ENCODE measurements at places on chromosomes 11 and 22.
A peak's percentile ranks its signal among the peaks of the same experiment; 100 is the strongest.

DNA sequence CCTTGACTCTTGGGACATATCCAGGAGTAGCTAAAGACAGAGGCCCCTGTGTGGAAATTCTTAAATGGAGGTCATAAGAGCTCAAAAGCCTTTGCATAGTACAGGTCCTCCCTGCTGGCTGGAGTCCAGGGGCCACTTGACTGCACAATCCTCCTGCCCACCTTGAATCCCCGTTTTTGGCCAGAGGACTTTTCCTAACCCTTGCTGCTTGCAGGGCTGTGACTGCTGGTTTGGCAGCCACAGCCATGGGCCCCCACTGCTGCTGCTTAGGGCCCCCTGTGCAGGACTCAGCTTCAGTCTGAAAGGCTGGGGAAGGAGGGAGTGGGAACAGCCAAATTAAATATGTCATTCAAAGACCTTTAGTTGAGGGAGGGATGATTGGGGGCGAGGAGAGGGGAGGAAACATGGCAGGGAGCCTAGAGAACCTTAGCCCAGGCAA is 33.4 kb downstream of the ARHGAP1 start:
- no peak for DNase-seq

DNA sequence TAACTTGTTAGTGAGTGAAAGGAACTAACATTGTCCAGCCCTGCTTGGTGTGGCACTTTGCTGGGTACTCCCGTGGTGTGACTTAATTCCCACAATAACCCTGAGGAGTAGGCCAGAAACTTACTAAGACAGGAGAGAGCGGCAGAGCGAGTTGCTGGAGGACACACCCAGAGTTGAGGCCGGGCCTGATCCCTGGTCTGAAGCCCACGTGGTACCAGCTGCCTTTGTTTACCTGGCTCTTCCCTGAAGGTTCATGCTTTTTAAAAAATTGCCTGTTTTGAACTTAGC is 594 bp downstream of the MPST start:
- no peak for DNase-seq

GRCh38 chr11:41522391-41522790 is 62.9 kb upstream of the LRRC4C start:
- DNase-seq: no peak

DNA sequence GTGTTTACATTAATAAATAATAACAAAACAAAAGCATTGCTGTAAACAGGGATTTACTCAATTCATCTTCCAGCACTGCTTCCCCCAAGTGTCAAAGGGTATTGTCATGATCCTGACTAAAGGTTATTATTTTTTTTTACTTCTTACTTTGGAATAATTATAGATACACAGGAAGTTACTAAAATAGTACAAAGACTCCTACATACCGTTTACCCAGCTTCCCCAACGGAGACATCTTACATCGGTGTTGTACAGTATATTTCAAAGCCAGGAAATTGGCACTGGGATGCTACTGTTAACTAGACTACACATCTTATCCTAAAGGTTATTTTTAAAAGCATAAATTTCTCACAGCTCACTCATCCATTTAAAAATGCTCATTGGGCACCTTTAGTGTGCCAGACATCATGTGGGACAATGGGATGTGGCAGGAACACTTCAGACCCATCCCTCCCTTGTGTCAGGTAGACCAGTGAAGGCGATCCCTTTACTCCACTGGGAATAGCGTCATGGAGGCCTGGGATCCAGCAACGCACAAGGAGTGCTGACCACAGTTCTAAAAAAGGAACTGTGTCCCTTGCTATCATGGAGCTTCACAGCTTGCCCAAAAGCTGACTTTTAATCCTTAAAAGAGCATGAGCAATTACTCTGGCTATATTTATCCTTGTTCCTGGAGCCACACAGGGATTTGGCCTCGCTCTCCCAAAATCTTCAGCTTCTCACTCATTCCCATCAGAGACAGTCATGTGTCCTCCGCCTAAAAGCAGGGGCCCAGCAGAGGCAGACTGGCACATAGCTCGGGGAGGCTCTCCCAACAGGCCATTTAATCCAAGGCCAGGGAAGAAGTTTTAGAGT is 3.1 kb upstream of the IRAG1 start:
- DNase-seq: no peak

- DNase-seq: no peak
These were observed 29.4 kb downstream of the SYT9 start for GRCh38 chr11:7281079-7281478.

DNA sequence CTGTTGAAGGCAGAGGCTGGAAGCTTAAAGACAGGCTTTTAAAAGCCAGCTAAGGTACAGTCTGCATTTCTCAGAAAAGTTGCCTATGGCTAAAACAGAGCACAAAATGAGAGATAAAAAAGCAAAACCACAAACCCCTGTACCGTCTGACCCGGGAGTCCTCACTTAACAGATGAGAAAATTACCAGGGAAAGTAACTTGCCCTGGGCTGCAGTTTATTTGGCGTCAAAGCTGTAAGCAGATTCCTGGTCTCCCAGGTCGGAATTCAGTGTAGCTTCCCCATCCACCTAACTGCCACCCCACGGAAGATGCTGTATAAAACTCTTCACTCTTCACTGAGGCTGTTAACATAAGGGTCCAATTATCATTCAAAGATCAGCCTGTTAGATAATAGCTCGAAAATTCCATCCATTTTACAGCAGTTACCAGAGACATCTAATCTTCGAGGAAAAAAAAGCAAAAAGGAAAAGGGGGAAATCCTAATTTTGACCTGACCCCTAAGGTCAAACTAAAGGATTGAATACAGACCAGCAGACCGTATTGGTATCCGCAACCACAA is 1.5 kb downstream of the TCF20 start:
- peak; percentile 27 for DNase-seq

- DNase-seq: no peak
These were observed 32.6 kb downstream of the KIAA0930 start for GRCh38 chr22:45207981-45208664.

- no peak for DNase-seq
These were observed 306.8 kb downstream of the CADM1 start for GRCh38 chr11:115197433-115197832.

DNA sequence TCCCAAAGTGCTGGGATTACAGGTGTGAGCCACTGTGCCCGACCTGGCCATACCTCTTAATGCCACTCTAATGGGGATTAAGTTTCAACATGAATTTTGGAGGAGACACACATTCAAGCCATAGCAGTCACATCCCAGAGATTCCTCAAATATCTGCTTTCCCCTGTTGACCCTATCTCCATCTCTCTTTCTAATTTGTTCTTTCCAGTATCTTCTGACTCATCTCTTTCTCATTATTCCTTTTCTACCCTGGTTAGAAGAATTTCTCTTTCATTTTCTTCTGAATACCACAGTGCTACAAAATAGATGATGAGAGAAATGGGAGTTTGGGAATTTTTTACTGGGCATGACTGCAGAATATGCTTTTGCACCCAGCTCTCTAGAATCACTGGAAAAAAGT is 5.1 kb downstream of the OR10V1 start:
- no peak for DNase-seq

DNA sequence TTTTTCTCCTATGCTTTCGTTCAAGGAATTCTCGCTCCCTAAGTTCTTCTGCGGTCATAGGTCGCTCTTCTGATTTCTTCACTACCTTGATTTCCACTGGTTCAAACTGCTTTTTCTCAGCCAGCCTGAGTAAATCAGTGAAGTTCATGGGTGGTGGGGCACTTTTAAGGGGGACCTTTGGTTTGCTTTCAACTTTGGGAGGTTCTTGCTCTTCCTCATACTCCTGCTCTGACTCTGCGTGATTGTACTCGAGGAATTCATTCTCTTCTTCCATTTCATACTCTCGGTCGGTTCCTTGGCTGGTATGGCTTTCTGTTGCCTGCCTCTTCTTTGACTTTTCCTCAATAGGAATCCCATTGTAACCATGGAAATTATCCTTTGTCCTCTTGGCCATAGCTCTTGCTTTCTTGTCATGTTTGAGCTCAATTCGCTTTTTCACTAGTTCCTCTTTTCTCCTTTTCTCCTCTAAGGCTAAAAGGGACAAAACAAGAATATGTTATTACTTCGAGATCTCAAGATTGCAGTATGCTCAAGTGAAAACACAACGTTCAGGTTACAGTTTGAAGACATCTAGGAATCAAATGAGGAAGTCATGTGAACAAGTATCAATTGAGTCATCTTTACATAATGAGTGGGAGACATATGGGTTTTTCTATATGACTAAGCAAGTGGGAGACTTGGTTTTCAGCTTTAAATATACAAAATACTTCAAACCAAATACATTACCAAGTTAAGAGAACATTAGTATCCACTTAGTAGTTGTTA is 16.2 kb downstream of the MISFA start:
- no peak for DNase-seq

- no peak for DNase-seq
These were observed 193.9 kb downstream of the KIF18A start for GRCh38 chr11:27914080-27914479.

- DNase-seq: no peak
These were observed 17.8 kb upstream of the RCN1 start for GRCh38 chr11:32072872-32073643.

DNA sequence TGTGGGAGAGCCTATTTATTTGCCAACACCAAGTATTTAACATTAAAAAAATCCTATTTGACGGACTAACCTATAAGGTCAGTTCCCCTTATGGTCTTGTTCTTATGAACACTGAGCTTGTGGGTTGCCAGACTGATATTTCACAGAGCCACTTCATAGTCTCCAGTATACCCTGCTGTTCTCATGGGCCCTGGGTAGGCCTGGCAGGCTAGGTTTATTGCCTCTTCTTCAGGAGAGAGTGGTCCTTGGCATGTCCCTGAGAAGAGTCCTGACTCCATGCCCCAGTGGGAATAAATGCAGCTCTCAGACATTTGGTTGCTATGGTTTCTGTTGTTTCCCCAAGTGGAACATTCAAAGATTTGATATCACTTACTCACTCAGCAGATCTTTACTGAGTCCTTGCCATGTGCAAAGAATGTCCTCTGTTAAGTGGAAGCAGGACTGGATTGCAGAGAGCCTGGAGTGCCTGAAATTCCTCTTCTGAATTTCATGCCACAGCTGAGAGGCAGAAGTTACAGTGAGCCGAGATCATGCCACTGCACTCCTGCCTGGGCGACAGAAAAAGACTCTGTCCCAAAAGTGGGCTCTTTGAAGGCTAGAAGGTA is 15.7 kb downstream of the SLC5A1 start:
- no peak for DNase-seq

DNA sequence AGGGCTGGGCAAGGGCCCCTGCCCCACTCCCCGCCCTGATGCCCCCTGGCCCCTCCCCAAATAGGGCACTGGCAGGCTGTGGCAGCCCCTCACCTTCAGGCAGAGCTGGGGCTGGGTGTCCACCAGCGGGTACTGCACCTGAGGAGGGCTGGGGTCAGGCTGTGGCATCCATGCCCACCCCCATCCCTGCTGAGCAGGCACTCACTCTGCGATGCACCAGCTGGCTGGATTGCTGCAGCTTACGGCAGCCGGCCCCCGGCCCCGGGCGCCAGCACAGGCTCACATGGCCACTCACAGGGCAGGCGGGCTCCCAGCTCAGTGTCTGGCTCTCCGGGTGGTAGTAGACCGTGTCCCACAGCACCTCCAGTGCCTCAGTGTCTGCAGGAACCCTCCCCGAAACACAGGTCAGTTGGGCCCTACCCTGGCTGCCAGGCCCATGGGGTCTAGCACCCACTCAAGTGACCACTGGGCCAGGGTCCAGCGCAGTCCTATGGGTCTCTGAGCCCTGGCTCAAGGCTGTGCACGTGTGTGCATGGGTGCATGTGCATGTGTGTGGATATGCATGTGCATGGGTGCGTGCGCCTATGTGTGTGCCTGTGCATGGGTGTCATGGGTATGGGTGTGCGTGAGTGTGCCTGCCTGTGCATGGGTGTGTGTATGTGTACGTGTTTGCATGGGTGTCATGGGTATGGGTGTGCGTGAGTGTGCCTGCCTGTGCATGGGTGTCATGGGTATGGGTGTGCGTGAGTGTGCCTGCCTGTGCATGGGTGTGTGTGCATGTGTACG is 14.4 kb downstream of the IL17REL start:
- DNase-seq: no peak

DNA sequence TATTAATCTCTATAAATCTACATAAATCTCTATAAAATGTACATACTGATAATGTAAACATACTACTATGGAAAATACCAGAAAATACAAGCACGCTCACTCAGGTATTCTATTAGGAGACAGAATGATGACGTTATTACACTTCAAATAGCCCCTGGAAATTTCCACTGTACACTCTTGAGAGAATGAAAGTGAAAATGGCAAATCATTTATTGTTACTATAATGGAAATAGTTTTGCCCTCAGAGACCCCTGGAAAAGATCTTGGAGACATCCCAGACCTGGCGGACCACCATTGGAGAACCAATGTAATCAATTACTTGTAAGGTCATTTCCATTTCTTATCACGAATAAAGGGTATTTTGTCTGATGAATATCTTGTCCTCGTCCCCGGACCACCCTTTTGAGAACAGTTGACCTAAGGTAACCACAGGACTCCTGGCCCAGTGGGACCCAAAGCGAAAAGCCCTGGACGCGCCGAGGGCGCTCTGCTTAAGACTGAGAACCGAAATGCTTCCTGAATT is 509 bp upstream of the PRRG4 start:
- DNase-seq: no peak

- DNase-seq: peak; percentile 38
These were observed at the start of gene GNAZ for GRCh38 chr22:23070418-23071229. Gene GNAZ, plus strand, starts transcription at chr22:23070519. Its CDS starts 25,177 bp downstream, at chr22:23095696.

DNA sequence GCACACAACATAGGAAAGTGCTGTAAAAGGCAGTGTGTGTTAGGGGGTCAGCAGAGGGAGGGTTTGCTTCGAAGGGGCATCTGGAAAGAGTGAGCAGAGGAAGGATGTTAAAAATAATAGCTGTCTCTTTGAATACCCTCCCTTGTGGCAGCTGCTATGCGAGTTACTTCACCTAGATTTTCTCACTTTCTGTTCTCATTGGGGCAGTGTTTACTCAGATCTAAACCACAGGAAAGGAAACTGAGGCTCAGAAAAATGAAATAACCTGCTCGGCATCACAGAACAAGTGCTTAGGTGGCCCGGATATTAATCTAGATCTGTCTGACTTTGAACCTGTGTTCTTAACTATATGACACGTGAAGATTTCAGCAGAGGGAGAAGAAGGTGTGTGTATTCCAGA is 125.3 kb downstream of the C11orf91 start:
- DNase-seq: no peak

DNA sequence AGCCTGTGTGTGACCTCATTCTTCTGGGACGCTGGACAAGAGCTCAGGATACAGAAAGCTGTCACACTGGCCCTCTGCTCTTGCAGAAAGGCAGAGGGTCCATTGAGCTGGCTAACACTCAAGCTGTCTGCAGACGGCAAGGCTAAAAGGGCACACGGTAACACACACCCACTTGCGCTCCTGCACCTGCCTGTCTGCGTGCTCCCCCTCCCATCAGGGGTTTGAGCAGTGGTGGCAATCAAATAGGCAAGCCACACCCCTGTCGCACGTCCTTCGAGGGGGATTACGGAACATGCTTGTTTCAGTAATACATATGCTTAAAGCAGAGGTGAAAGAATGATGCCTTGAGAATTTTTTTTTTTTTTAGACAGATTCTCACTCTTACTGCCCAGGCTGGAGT is 7.1 kb upstream of the QSER1 start:
- DNase-seq: no peak

GRCh38 chr11:45885921-45886721 is 670 bp downstream of the MAPK8IP1 start:
- DNase-seq: no peak

- no peak for DNase-seq
These were observed 42.5 kb downstream of the CCDC73 start for GRCh38 chr11:32752001-32752400.

Data from natural killer cell (primary cell).